ENCODE measurements at places on chromosomes 2 and 18. TPM values are rescaled to one million over a fixed set of nuclear protein-coding genes. Genes with fewer than 3 reads are reported as not detected.

The KCNF1 gene
- total RNA-seq: 1.2 TPM

The GCG gene
- 0.14 TPM for total RNA-seq

The DSG1 gene
- total RNA-seq: not detected

The ABHD1 gene
- 0.62 TPM for total RNA-seq

The KIF1A gene
- 279 TPM for total RNA-seq

The PCARE gene
- not detected for total RNA-seq

The KLHL30 gene
- 0.07 TPM for total RNA-seq

The TMEM198 gene
- total RNA-seq: 7.3 TPM

DNA sequence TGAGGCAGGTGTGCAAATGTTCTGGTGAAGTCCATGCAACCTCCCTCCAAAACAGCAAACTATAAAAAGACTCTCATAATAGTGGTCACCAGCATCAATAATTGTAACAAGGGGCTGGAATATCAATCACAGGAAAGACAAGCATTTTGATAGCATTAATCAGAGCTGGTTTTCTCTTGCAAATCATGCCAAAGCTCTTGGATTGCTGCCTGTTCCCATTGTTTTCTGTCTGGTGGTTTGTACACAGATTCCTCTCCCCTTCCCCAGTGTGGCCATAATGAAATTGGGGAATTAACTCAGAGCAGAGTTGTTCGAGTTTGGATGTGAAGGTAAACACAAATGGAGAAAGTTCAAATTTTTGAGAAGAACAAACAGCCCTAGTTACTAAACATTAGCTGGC lies 134.2 kb downstream of the CDCA7 start:
- DNase-seq: no peak

DNA sequence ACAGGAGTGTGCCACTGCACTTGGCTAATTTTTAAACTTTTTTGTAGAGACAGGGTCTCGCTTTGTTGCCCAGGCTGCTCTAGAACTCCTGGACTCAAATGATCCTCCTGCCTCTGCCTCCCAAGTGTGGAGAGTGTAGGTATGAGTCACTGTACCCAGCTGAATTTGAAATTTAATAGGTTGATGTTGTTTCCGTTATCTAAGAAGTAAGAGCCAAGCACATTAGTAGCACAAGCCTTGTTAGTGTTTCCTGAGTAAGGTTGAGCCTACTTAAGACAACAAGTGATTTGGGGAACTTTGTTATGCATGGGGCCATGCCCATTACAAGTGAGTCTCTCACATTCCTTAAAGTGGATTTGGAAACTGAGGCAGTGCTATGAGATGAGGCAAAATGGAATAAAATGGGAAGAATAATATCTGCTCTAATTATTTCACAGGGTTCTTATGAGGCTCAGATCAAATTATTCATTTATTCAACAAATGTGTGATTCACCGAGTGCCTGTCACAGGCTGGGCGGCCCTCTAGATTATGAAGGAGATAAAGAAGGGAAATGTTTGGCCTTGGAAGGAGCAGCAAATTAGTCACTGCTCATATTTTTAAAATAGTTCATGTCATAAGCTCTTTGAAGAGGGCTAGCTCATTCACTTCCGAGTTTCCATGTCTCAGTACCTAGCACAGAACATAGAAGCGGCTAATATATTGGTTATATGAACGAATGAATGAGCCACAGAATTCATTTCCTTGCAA lies 217.2 kb downstream of the LDLRAD4 start:
- no peak for DNase-seq

DNA sequence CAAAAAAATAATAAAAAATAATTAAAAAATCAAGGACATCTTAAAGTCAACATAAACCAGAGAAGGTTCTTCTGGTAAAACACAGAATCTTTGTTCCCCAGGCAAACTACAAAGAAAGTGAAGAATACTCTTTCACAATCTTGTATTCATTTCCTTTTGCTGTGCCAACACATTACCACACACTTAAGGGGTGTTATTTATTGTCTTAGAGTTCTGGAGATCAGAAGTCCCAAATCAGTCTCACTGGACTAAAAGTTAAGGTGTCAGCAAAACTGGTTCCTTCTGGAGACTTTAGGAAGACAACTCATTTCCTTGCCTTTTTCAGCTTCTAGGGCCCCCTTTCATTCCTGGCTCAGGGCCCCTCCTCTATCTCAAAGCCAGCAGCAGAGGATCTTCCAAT lies 12.2 kb upstream of the CAB39 start:
- DNase-seq: no peak

- no peak for DNase-seq
These were observed 60.8 kb downstream of the HS1BP3 start for GRCh38 chr2:20589975-20590703.

- DNase-seq: no peak
These were observed 8.5 kb downstream of the SFTPB start for GRCh38 chr2:85659324-85659981.

DNA sequence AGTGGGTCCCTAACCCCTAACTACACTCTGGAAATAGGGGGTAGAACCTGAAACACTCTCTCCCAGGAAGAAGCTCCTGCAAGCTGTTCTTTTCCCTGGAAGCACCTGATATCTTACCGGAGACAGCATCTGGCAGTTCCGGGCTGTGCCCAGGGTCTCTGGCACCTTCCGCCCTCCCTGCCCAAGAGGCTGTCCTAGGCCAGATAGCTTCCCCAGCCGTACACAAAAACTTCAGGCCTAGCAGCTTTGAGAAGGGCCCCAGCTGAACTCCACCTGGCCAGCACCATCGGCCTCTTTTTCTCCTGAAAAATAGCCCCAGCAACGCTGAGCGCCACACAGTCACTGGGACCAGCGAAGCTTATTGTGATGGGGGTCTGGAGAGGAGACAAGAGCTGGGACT lies 9.7 kb downstream of the OSR1 start:
- DNase-seq: no peak

DNA sequence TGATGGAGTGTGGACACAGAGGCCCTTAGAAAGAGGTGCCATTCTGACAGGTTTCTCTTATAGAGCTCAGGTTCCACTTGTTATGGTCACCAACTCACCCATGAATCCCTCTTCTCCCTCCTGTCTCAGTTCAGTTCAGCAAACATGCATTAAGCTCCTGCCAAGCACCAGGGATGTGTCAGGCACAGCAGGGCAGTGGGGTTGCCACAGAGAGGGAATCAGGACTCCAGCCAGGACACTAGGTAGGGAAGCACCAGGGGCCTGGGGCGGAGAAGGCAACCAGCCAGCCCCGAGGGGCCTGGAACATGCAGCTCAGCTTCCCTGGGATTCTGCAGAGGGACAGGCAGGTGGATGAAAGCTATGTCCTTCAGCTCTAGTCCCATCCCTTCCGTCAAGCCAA lies 44.6 kb downstream of the TOGARAM2 start:
- no peak for DNase-seq

DNA sequence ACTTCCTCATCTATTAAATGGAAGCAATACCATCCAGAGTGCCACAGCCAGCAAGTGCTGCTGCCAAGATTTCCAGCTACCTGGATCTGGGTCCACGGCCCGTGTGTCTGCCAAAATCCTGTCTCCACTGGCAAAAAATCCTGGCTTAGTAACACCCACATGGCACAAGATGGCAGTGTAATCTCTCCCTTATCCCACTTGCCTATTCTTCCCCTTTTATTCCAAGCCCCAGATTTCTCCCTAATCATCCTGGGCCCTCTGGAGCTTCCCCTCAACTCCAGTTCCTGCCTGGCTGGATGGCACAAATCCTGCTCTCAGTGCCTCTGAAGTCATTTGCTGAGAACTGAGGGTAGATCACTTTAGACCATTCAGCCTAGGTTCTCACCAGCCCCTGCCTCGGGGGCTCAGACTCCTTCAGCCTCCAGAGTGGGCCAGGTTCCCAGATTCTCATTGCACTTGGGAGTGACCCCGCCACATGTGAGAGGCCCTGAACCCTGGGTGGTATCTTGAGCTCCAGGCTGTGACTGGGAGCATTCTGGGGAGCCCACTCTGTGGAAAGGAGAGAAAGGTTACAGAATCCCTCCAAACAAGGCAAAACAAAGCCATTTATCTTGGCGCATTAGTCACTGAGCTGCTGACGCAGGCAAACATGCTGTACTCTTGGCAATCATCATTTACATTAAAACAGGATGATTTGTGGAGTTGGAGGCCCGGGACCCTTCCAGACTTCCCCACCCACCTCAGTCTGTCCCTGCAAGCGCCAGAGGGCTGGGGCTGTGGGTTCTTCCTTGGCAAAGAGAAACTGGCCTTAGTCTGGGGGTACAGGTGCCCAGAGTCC lies 325.8 kb downstream of the DYSF start:
- DNase-seq: no peak
